Astrocyte (in vitro differentiated cells and primary cell): ENCODE measurements at places on chromosomes 6 and 20.
A peak's percentile ranks its signal among the peaks of the same experiment; 100 is the strongest.

GRCh38 chr6:151352410-151353396, 38.7 kb downstream of the ZBTB2 start:
- no peak for DNase-seq

- peak; percentile 77 for DNase-seq
These were observed 45.4 kb downstream of the AKAP12 start for GRCh38 chr6:151285122-151285521.

DNA sequence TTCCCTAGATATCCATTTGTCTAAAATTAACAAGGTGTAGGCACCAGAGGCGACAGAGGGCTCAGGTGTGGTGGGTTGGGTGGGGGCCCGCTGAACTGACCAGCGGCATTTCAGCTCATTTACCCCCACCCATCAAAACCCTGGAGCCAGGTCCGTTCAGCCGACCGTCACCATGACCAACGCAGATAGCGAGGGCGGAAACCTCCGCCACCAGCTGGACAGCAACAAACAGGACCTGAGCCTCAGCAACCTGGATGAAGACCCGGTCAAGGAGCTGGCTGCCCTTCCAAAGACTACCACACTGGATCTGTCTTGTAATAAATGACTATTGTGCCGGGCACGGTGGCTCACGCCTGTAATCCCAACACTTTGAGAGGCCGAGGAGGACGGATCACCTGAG, 120.8 kb upstream of the LGSN start:
- DNase-seq: no peak

- DNase-seq: no peak
These were observed 243.9 kb downstream of the PKHD1 start for GRCh38 chr6:51843456-51844056.

DNA sequence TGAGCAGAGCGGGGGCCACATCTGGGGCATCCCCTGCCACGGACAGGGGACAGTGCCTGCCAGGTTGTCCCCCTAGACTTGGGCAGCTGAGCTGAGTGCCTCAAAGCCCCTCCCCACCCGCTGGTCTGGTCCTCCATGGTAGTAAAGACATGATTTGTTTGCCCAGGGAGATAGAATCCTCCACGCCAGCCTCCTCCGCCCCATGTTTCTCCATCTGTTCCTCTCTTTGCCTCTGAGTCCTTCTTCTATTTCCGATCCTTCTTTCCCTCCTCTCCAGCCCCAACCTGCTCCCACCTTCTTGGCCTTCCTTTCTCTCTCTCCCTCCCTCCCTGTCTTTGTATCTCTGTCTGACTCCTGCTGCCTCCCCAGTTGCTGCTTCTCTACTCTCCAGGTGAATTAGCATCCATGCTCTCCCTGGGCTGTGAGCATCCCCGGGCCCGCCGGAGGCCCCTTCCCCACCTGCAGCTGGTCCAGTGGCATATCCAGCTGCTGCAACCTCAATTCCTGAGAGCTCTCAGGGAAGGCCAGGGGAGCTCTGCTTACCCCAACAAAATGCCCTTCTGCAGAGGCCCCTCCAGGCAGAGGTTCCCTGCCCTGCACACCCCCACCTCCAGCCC, 45.8 kb downstream of the CPNE5 start:
- DNase-seq: no peak

GRCh38 chr6:7848229-7848628, 62.4 kb downstream of the TXNDC5 start:
- DNase-seq: no peak

GRCh38 chr6:47919875-47920274, 138.0 kb downstream of the OPN5 start:
- DNase-seq: no peak

GRCh38 chr6:29759457-29759856, 36.2 kb downstream of the HLA-F start:
- DNase-seq: no peak

GRCh38 chr6:46263707-46264086, 92.9 kb upstream of the ENPP5 start:
- DNase-seq: peak; percentile 39

DNA sequence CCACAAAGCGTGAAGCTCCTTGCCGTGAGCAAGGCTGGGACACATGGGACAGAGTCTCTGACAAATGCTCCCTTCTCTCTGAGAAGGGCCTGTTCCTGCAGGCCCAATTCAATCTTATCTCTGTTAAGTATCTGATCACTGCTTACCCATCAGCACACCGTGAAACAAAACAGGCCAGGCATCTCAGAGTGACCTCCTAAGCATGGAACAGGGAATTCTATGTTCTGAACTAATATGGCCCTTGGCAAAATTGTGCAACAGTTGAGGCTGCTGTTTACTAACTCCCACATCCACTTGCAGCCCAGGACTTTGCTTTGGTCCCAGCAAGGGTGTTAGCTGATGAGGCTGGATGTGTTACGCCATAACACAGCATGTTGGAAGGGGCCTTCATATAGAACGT, 79.2 kb downstream of the GCLC start:
- DNase-seq: no peak

DNA sequence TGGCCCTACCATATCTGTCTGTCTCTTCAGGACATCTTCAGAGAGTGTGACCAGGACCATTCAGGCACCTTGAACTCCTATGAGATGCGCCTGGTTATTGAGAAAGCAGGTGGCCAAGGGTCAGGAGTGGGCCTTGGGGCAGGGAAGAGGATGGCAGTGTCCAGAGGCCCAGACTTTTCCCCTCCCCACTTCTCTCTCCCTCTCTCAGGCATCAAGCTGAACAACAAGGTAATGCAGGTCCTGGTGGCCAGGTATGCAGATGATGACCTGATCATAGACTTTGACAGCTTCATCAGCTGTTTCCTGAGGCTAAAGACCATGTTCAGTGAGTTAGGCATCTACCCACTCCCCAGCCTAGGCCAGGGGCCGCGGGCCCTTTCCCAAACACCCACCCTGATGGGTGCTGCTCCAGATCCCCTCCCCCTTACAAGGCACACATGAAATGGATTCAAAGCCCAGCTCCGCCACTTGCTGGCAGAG, 24.3 kb downstream of the CAPN11 start:
- DNase-seq: no peak

DNA sequence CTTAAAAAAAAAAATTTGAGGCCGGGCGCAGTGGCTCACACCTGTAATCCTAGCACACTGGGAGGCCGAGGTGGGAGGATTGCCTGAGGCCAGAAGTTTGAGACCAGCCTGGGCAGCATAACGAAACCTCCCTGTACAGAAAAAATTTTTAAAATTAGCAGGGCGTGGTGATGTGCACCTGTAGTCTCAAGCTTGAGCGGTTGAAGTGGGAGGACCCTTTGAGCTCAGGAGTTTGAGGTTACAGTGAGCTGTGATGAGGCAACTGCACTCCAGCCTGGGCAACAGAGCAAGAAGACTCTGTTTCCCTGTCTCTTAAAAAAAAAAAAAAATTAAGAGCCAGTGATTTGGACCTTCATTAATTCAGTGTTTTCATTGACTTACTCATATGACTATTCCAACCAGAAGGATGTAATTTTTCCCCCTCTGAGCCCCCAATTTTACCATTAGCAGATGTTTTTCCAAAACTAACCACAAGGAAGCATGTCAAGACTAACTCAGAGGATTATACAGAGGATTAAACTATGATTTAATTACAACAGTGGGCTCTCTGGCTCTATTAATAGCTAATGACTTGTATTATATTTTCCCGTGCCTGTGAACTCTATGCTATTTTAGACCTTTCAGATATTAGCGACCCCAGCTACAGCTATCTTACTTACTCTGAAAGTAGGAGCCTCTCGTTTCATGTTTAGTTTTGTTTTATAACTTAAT, 75.1 kb downstream of the ARID1B start:
- DNase-seq: no peak

DNA sequence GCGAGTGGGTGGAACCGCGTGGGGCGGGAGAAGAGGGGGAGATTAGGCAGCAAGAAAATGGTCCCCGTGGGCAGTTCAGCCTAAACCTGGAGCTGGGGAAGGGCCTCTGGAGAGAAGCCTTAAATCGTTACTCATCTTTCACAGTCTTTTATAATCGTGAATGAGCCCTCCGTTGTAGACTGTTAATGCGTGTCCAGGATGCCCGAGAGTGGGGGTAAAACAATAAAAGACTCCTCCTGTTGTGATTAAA, 11.0 kb upstream of the ELOVL5 start:
- no peak for DNase-seq

DNA sequence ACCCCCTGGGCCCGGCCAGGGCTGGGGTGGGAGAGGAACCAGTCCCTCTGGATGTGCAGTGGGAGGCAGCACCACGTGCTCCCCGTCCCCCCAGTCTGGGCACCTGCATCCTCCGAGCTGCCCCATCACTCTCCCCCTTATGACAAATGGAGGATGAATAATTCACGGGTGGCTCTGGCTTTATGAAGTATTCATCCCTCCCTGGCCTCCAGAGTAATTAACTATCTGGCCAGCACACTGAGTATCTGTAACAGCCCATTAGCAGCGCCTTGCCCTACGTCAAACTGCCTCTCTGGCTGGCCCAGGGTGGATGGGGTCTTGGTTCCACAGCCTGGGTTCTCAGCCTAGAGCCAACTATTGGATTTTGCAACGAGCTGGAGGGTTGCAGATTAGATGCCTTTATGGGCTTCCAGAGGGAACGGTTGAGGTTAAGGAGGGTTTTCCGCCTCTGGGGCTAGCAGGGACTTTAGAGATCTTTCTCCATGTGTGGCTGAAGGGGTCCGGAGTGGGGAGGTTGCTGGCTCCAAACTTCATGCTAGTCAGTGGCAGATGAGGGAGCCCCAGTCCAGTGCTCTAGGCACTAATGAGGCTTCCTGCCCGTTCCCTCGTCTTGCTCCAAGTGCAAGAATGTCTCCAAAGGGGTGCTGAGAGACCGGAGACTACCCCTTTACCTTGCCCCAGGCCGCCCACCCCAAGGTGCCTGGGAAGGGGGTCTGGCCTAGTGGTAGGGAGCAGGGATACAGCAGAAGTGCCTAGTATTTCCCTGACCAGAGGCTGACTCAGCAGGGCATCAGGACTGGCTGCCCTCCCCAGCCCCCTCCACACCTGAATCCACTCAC, 53.5 kb upstream of the MLN start:
- DNase-seq: no peak

- DNase-seq: no peak
These were observed 45.1 kb downstream of the LHFPL5 start for GRCh38 chr6:35850208-35850607.

- peak; percentile 1 for DNase-seq
These were observed 37.6 kb downstream of the HTR1B start for GRCh38 chr6:77425671-77426070.

GRCh38 chr20:6863798-6864201, 96.3 kb downstream of the BMP2 start:
- DNase-seq: peak; percentile 0
